ENCODE measurements at places on chromosomes 6 and 20.

DNA sequence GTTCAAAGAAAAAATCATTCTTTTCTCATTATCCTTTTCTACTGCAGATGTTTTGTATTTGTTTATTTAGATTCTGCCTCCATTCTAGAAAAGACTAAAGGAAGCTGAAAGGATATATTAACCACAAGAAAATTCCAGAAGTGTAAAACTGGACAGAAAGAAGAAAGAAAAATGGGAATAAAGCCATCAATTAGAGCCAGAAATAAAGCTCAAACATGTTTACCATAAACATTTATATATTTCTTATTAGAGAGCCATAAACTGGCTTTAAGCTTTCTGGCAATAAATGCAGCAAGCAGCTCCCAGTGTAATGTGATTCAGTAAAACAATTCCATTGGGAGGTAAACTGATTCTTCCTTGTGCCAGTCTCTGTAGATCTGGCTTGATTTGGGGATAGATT lies 244.1 kb downstream of the PTPRK start:
- DNase-seq: peak; percentile 9

DNA sequence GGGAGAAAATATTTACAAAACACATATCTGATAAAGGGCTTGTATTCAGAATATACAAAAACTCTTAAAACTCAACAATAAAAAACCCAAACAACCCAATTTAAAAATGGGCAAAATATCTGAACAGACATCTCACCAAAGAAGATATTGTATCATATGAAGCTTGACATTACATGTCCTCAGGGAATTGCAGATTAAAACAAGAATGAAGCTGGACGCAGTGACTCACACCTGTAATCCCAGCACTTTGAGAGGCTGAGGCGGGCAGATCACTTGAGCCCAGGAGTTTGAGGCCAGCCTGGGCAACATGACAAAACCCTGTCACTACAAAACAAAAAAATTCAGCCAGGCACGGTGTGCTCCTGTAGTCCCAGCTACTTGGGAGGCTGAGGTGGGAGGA lies 135.4 kb upstream of the AKIRIN2 start:
- DNase-seq: no peak

DNA sequence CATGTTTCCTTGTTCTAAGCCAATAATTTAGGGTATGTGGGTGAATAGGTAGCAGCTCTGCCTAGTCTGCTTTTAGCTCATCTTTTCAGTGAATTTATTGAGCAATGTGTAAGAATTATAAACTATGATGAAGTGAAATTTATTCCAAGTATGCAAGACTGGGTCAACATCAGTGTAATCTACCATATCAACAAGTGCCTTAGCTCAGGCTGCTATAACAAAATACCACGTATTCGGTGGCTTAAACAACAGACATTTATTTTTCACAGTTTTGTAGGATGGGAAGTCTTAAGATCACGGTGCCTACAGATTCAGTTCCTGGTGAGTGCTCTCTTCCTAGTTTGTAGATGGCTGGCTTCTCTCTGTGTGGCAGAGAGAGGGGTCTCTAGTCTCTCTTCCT lies 54.0 kb downstream of the LYRM2 start:
- DNase-seq: no peak

DNA sequence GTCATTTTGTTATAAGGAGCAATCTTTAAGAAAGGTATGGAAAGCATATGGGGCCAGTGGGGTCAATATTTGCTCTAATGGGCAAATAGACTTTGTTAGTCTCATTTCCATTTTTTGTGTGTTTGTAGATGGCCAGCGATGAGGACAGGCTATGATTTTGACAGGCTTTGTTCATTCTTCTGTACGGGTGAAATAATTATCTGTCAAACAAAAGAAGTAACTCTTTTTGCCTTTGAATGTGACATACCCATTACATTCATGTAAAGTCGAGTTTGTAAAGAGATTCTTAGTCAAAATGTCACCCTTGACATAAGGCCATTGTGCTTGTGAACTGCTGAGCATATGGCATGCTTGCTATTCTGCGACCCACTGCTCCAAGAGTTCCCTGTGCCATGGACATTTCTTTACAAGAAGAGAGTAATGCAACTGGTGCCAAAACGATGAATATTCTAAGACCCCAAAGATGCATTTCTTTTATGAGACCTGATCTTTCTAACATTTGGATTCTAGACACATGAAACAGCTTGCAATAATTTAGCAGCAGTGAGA lies 38.2 kb upstream of the JAG1 start:
- DNase-seq: no peak

- DNase-seq: no peak
These were observed 81.0 kb downstream of the AKAP7 start for GRCh38 chr6:131216246-131216645.

DNA sequence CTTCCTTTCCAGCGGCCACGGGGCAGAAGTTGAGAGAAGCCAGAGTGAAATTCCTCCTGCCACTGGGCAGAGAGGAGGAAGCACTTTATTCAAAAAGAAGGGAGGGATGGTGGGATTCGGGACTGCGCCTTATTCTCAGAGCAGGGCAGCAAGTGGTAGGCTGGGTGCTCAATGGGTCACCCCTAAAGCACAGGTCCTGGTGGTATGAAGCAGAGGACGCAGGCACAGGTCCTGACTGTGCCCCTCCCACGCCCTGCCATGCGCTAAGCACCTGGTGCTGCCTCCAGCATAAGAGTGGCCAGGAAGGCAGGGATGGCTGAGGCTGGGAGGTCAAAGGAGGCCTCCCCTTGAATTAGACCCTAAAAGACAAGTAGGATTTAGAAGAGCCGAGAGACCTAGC lies 4.9 kb upstream of the GRM4 start:
- DNase-seq: no peak

DNA sequence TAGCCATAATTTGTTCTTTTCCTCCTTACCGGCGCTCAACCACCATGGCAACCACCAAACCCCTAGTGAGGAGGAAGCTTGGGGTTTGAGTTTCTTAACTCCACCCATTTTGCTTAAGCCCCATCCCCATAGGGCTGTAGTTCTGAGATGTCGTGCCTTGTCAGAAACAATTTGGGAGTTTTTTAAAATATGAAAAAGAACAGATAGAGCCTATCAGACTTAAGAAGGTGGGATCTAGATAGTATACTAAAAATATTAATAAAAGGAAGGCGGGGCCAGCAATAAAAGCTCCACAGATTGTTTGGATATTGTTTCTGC lies 5.6 kb downstream of the BRD2 start:
- DNase-seq: peak; percentile 73

DNA sequence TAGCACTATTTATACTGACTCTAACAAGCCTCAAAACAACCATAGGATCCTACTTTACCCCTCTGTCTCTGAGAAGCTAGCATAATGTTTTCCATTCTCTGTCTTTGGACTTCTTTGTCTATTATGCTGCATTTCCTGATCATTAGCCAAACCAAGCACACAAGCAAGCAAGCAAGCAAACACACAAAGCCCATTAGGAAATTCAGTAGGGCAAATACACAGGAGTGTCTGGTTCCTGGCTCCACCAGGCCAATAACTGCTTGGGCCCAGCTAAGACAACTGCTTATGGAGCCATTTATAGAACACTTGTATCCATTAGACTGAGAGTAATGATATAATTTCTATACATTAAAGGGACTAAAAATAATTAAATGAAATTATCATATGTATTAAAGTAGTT lies 952.9 kb upstream of the EPHA7 start:
- DNase-seq: no peak

- no peak for DNase-seq
These were observed 78.1 kb downstream of the TINAG start for GRCh38 chr6:54386295-54386694.

DNA sequence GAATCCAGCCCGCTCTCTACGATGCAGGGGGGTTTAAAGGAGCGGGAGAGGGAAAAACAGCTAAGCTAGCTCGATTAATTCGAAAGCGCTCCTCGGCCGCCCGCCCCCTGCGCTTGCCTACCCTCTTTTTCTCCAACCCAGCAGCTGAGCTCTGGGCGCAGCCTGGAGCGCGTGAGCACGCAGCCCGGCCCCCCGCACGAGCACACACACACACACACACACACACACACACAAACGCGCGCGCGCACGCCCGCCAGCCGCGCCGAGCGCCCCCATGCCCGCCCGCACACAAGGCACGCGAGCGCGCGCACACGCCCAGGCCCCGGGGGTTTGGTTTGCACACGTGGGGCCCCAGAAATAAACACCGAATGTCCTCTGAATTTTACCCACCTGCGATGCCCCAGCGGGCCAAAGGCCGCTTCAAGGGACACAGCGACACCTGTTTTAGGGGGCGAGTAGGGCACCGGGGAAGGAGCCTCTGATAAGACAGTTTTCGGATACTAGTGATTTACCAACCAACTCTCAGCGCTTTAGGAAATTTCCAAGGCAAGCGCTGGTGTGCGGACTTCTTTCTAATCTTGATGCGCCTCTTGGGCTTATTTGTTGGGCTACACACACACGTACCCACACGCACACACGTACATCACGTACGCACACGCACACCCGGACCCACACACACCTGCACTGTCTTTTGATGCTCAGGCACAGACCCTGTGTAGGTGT lies 802 bp upstream of the NRN1 start:
- no peak for DNase-seq

Data from EH (cell line).